Stimulated activated naive CD4-positive, alpha-beta T cell treated with Interleukin-2 at 50 U/mL for 16 hours (primary cell): ENCODE measurements at places on chromosomes 12 and 14.

- DNase-seq: no peak
Observed at GRCh38 chr14:102971314-102971713, 48.9 kb downstream of the AMN start.

GRCh38 chr14:68824517-68825347 lies 31.9 kb upstream of the ZFP36L1 start:
- peak; percentile 28 for DNase-seq

- no peak for DNase-seq
Observed at GRCh38 chr12:125228519-125229260, 163.5 kb downstream of the AACS start.

DNA sequence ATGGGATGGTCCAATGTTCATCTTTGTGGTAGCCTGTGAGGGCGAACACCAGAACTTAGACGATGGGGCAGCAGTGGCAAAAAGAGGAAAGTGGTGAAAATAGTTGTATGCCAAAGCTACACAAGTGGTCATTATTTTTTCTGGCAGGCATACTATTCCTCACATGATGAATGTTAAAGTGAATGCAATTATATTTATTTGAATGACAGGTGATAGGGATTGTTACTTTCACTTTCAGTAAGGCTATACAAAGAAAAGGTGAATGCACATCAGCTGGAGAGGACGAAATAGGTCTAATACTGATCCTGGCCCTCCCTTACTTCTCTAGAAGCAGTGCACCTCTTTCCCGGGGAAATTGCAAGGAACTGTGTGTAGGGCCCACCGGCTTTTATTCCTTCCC lies 470.1 kb downstream of the TMTC2 start:
- no peak for DNase-seq

- no peak for DNase-seq
Observed at GRCh38 chr12:67915335-67915851, 73.9 kb upstream of the IFNG-AS1 start.

DNA sequence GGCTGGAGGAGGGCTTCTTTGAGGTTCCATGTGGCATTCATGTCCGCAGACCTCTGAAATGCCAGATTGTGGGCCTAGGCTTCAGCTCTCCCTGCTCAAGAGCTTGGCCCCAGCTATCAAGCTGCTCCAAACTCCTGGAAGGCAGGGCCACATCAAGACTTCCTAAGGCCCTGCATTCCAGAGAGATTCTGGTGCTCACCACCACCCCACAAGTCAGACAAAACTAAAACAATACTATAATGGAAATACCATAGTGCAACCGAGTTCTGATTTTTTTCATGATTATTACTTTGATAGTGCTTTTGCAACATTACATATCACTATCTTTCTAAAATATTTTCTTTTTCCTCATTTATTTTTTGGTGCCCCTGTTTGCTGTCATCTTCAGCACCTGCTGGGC lies 86.3 kb downstream of the CALM1 start:
- no peak for DNase-seq

- DNase-seq: no peak
Observed at GRCh38 chr12:80364056-80364455, 80.0 kb upstream of the PTPRQ start.

- DNase-seq: no peak
Observed at GRCh38 chr12:105425254-105426174, 95.0 kb downstream of the C12orf75 start.

DNA sequence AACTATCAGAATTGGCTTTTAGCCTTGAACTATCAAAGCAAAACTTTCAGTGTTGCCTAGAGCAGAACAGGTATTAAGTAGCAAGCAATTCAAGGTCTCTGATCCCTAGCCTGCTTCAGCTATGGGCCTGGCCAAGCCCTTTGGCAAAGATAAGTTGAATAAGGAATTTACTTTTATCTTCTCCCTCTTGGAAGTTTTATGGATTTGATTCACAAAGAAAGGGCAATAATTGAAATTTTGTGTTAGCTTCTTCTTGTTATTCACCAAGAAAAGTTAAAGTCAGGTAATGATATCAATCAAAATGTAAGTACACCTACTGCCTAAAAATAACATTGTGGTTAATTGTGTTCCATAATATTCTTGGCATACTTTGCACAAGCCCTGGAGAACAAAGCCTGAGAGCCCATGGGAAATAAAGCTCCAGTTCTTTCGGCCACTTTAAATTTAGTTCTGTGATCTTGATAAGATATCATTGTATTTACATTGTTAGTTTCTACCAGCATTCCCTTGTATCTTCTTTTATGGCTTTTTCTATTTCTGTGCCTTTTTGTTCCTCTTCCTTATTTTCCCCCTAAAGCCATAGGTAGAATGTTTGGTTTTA lies 158.0 kb downstream of the RAD51B start:
- DNase-seq: no peak

DNA sequence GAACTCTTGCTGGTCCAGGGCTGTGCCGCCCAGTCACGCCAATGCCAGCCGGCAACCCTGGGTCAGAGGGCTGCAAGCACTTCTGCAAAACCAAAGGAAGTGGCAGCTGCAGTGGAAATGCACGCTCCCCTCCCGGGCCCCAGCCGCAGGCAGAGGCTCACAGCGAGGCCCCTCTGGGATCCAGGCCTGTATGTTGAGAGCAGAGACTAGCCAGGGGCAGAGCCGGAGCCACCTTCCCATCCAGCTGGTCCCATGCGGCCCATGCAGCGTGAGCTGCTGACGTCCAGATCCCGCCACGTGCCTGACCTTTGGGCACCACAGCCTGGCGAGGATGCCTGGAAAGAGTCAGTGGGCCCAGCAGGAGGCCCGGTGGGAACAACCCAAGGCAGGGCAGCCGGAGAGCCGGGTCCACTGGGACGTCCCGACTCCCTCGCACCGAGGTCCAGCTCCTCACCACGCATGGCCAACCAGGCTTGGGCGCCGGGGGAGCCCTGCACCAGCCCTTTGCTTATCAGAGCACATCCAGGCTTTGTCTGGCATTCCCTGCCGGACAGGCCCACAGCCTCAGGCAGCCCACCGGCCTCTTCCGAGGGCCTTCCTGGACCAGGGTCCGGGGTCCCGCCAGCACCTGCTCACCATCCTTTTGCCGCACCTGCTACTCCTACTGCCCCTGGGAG lies 4.3 kb downstream of the GPR132 start:
- DNase-seq: peak; percentile 32

- DNase-seq: peak; percentile 14
Observed at GRCh38 chr12:52372216-52373154, 5.2 kb upstream of the KRT85 start.

DNA sequence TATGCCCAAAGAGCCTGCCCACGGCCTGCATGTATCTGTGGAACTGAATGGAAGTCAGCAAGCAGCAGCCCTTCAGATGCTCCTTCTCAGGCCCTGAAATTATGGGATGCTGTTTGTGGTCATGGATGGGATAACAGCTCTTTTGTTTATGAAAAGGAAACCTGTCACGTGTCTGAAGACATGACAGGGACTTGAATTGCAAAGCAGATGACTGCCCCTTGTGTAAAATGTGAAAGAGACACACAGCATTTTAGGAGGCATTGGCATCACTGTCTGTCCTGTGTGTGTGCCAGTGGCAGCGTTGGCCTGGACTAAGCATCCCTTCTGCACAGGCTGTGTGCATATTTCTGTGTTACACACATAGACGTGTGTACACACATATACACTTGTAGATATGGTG lies 192.1 kb downstream of the VRK1 start:
- no peak for DNase-seq

DNA sequence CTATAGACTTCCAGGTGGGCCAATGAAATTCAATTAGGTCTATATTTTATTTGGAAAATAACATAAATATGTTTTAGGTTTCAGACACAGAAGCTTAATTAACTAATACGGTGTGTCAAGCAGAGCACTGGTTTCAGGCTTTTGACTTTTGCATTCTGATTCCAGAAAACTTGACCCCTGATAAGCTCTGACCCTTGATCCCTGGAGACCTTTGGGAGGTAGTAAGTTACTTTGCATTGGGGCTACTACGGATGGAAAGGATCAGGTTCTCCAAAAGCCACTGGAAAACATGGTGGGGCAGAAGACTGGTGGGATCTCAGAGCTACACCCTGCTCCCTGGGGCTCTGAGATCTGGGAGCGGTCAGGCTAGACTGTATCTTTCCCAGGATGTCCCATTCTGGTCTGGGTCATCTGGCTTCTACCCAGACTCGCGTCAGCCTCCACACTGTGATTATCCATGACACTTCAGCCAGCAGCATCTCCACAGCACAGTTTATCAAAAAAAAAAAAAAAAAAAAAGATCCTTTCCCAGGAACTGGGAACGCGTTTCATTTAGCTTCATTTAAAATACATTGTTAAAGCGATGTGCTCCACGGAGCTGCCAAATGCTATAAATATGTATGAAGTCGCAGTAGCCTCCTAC lies 17.8 kb upstream of the EMP1 start:
- no peak for DNase-seq

DNA sequence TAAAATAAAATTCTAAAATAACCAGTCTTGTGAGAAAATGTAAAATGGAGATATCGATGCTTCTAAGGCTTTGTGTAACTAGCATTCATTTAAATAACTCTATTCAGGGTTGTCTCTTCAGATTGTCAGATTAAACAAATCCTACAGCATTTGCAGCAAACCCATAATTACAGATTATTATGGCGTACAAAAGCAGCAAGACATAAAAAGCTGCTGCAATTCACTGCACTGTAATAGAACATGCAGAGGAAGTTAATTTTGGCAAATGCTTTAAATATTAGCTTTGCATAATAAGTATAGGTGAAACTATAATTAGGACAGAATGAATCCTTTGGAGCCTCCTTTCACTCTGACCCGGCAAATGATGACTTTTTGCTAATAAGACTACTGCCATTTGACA lies 98.3 kb downstream of the INSM2 start:
- DNase-seq: no peak

GRCh38 chr12:110696283-110696682 lies 7.4 kb upstream of the HVCN1 start:
- no peak for DNase-seq

GRCh38 chr12:32466986-32467711 lies 67.8 kb downstream of the FGD4 start:
- DNase-seq: no peak

- DNase-seq: no peak
Observed at GRCh38 chr12:75970310-75970709, 61.3 kb downstream of the PHLDA1 start.

DNA sequence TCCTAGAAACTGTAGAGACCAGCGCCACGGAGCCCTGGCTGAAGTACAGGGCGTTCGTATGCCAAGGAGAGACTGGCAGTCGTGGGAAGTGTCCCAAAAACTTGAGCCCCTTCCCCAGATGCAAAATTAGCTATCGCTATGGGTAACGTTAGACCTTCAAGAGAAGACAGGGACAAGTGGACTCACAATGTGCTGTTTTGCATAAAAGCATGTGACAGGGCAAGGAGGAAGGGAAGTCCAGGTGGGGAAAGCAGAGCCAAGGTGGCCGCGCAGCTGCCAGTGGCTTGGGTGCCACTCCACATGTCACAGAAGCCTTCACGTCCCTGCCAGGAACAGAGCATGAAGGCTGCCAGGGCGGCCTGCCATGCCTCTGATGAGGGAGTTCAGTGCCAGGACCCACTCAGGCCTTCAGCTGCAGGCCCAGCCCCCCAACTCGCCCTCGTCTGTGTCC lies 61.2 kb upstream of the DYNC1H1 start:
- DNase-seq: no peak

DNA sequence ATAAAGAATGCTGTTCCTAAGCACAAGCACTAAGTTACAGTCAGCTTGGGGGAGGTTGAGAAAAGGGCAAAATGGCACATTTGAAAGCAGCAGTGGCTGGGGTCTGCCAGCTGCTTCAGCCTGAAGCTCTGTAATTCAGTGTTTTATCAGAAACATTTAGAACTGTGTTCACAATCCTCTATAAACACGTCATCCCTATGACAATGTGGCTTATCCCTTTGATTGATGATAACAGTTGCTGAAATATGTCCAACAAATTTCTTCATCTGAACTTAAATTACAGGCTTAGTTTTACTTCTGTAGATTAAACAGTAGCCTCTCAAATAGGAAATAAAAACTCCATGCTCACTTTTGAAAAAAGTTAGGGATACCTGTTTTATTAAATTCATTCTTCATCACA lies 108.8 kb downstream of the VEZT start:
- DNase-seq: no peak

GRCh38 chr12:69512820-69513219 lies 42.6 kb downstream of the FRS2 start:
- DNase-seq: no peak

GRCh38 chr12:127070515-127071157 lies 1196.3 kb upstream of the TMEM132C start:
- no peak for DNase-seq

DNA sequence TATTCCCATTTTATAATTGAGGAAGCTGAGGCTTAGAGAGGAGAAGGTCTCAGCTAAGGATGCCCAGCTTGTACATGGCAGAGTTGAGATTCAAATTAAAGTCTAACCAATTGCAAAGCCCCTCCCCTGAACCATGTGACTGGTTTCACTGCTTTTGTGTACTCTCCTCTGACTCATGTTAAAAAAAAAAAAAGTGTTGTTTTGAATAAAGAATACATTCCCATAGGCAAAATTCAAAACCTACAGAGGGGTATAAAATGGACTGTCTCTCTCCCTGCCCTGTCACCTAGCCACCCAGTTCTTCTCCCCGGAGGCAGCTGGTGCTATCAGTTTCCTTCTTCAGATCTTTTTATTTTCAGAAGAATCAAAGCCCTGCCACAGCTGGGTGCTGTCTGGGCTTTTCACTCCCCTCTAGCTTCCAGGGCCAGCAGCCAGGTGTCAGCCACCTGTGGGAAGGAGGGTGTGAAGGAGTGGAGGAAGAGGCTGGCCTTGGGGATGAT lies 5.4 kb downstream of the PSMD9 start:
- DNase-seq: no peak

GRCh38 chr14:64584190-64584589 lies 34.4 kb downstream of the PPP1R36 start:
- no peak for DNase-seq

DNA sequence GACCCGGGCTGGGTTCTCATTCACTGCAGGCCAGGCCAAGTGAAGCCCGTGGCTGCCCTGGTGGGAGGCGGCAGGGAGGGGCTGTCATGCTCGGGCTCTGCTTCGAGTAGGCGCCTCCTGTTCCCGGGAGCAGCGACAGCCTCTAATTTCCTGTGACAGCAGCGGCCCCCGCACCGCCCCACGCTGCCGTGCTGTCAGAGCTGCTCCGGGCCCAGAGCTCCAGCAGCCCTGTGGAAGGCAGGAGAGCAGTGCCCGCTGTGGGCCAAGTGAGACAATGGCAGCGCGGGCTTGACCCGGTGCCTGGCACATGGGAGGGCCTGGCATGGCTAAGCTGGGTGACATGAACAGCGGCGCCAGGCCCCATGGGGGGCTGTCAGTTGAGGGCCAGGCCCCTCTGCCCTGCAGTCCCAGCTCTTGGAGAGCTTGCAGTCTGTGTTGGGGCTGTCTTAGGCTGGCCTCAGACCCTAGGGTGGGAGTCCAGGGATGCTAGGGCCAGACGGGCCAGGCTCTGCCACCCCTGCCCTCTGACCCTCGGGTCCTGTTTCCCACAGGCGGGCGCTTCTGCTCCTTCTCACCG lies 5.1 kb downstream of the TRMT61A start:
- no peak for DNase-seq

- peak; percentile 71 for DNase-seq
Observed at GRCh38 chr14:21868442-21869046, 194.9 kb upstream of the OR4E1 start.

GRCh38 chr12:59973515-59973914 lies 377.7 kb downstream of the SLC16A7 start:
- DNase-seq: no peak

- no peak for DNase-seq
Observed at GRCh38 chr14:37721976-37722659, 126.7 kb downstream of the TTC6 start.
